Fibroblast of villous mesenchyme (primary cell): ENCODE measurements at places on chromosomes 7 and 10. TPM values are rescaled to one million over a fixed set of nuclear protein-coding genes. Genes with fewer than 3 reads are reported as not detected.

DNA sequence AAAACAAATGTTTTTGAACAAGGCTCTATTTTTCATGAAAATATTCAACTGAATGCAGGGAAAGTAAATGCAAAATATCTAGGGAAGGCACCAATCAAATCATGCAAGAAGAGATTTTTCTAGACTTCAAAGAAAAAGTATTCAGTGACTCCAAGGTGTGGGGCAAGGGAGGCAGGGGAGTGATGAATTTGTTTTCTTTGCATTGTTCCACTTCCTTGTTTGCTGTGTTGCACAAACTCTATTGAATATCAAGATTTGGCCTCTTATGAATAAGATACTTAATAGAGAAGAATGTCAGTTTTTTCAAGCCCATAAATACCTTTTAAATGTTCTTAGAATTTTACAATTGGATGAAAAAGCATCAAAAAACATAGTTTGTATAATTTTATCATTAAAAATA, 26.4 kb downstream of the STEAP1 start:
- no peak for DNase-seq

DNA sequence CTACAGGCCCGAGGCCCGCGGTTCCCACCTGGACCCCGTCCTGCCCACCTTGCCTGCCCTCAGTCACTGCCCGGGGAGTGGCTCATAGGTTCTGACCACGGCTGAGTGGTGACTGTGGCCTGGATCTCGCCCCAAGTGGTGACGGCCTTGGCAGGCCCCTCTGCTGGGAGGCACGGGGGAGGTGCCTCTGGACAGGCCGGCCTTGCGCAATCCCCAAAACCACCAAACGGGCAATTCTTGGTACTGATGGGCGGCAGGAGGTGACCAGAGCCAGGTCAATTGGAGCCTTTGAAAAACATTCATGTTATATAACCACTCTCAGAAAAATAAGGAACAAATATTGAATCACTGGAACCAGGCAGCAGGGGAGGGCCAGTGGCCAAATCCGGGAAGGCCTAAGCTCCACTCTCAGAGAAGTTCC, 83.4 kb downstream of the PRKAG2 start:
- no peak for DNase-seq

GRCh38 chr10:69075431-69075830, 12.5 kb upstream of the SRGN start:
- DNase-seq, result no peak

DNA sequence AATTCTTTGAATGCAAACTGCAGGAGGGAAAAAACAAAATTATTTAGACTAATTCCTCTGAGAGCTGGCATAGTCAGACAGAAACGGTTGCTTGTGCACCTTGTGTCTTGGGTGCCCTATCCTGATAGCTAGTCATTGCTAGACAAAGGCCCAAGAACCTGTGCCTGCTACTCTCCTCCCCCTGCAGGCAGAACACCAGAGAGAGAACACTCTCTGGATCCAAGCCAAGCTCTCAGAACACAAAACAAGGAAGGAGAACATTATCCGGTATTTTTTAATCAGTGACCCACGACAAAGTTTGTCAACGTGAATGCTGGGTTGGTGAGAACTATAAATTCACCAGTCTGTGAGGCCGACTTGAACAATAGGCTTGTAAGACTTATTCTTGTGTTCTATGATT, 18.8 kb upstream of the PPP1R9A start:
- DNase-seq, result peak; percentile 4

DNA sequence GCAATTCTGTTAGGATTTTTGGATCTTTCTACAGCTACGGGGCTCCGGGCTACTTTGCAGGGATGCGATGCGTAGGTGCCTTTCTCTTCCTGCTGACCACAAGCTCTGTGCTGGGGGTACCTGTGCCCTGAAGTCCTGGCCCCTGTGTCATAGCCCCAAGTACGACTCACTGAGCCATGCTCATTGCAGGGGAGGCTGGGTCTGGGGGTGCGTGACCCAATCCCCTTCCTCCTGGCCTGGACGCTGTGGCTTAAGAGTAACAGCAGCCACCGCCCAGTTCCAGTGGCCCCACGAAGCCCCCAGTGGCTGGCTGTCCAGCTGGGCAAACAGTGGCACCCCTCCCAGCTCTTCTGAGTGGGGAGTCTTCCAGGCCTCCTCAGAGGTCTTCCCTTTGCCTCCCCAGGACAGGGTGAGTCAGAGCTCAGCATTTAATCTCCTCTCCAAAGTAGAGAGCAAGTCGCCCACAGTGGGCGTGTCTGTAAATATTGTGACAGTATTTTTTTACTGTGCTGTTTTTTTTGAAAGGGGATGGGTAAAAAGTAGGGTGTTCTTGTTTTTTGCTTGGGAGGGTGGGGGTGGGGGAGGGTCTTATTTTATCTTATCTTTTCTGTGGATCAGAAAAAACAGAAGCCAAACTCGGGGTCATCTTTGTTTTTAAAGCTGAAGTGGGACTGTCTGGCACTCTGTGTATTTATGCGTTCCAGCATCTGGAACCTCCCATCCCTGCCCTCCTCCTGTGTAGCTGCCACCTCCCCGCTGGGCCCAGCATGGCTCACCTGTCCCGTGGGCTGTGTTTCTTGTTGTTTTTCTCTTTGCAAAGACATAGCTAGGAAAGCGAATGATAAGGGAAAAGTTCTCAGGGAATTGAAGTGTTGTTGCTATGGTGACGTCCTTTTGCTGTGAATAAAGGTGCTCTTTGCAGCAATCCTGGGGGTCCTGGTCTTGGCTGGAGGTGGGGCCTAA, 8.2 kb downstream of the LFNG start:
- DNase-seq, result peak; percentile 70

DNA sequence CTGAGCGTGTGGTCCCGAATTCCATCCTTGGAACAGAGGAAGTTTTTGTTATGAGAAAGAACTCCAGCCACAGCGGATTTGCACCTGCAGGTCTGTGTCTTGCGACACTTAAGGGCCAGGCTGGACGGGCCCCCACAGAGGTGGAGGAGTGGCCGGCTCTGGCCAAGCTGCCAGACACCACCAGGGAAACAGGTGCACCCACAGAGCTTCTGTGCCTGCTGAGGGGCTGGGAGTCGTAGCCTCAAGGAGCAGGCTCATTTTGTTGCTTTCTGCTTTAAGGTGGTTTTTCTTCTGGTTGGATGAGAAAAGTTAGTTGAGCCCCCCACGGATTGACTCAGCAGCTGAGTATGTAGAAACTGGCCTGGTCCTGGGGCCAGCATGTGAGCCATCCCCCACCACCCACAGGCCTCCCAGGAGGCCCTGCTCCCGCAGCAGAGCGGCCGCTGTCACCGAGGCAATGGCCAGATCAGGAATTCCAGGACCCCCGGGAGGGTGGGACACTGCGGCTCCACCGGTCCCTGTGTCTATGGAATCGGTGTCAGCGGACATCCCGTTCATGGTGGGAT, 41.9 kb downstream of the NKX6-2 start:
- DNase-seq, result no peak

DNA sequence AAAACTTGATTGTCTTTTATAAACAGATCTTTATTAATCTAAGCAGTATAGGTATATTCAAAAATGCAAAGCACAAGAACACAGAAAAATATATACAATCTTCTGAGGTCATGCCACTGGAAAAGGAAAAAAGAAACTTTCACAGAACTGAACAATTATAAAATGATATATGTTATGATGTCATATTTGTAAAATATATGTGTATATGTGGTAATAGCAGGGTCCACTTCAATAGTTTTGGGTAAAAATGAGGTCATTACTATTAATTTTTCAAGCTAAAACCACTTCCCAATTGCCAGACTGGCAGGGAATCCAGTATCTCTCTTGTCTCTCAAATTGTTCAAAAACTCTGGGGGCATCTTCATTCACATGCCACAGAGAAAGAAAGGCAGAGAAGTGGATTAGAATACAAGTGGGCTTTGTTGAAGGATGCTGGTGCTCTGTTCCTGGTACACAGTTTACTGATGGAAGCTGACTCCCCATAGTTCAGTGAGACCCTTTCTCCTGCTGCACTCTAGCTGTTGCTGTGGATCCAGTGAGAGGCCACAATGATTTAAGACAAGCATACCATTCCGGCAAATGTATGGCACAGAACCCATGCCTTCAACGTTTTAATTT, 19.7 kb downstream of the CTNNA3 start:
- no peak for DNase-seq

DNA sequence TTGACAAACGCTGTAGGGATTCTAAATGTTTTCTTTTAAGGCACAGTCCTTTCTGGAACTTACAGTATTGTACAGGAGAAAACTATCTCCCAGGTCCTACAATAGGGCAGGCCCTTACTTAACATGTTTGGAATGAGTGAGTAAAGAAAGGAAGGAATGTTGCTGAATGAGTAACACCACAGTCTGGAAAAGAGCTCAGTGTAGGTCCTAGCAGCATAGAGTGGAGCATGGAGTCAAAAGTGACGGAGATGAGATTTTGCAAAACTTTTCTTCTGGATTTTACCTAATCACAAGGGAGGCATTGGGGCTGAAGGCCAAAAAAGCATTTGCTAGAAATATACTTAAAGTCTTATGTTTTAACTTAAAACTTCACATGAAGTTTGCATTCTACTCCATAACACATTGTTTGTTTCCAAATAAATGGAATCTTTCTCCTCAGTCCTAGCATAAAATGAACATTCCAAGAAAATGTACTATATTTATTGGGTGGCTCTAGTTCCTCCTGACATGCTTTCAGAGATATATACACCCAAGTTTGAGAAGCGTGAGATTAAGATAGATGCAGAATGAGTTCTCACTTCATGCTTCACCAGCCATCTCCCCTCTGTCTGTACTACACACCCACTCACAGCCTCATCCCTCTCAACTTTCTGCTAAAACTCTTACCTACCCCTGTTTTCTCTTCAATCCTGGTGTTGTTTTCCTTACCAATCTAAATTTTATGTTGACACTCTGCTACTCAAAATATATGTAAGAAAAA, 20.2 kb upstream of the ADD3 start:
- DNase-seq, result peak; percentile 67

DNA sequence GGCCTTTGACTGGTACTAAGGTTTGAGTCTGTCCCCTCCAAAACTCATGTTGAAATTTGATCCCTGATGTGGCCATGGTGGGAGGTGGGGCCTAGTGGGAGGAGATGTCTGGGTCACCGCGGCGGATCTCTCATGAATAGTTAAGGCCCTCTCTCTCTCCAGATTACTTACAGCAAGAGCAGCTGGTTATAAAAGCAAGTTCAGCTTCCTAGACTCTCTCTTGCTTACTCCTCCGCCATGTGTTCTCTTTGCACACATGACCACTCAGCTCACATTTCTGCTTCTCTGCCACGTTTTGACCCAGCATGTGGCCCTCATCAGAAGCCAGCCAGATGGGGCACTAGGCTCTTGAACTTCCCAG, 29.9 kb upstream of the ZMIZ1 start:
- peak; percentile 78 for DNase-seq

DNA sequence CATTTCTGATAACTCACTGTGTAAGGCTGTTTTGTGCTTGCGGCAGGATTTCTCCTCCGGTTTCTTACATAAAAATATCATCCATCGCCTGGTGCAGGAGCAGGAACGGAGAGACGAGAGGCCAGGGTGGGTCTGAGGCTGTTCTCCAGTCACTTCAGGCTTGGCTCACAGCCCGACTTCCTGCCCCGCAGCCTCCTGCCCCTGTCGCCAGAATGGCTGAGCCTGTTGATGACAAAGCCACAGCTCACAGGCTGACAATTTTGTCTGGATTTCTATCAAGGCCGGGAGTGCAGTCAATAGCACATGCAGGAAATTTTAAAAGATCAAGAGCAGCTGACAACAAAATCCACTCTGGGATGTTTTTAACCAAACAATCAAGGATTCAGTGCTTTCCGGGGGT, 229.7 kb upstream of the ZNF32 start:
- no peak for DNase-seq

DNA sequence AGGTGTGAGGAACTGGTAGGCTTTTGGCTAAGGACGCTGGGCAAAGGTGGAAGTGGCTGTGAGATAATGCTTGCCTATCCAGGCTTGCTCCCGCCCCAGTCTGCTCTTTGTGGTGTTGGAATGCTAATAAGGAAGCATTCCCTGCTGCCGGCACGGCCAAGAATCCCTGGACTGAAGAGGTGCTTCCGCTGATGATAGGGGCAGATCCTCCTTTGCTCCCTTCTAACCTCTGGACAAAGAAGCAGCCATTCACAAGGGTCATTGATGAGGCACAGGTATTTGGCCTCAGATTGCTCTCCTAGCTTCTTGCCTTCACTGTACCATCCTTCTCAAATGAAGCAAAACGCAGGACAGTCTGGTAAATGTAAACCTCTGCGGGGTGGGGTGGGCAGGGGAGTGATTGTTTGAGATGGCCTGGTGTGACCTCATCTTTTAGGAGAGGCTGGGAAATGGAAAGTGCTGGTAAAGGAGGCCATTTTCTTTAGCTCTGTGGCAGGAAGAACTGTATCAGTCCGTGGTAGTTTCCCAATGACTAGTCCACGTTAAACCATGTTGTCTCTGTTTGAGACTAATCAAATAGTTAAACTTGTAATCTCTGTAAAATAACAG, 1.7 kb downstream of the PGAM1 start:
- DNase-seq, result peak; percentile 53

DNA sequence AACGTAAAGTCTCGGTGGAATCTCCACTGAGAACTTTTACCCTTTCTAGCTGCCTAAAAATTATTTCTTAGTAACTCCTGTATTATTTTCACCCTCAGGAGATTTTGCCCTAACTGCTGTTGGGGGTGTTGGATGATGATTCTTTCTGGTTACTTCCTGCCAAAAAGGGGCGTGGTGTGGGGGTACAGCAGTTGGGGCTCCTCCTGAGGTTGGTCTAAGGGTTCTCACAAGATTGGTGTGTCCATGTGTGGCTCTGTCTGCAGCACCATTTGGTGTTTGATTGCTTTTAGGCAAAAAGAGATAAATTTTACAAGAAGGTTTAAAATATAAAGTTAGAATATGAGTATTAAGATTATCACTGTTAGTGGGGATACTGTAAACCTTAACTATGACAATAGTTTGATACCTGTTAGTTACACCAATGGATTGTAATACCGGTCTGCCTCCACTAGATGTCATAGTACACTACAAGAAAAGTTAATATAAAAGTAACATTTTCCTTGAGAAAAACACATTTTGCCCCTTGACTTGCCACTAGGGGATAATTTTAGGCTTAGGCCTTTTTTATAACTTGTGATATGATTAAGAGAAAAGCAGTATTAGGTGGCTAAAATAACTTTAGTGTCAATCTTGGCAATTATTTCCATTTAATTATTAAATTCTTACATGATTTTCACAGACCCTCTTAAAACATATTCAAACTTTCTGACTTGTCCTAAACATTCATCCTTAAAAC, 928.7 kb downstream of the IPMK start:
- DNase-seq, result peak; percentile 39

Gene CUZD1
- 0.32 and 0.43 TPM in 2 replicates for total RNA-seq

Gene OIT3
- total RNA-seq, result under 0.01 TPM in 1 of 2 replicates, not detected in the other

Gene ATOH7
- total RNA-seq, result under 0.01 TPM in 1 of 2 replicates, not detected in the other

Gene PVRIG
- total RNA-seq, result not detected in 2 replicates

Gene SLIT1
- total RNA-seq, result under 0.01 TPM in 1 of 2 replicates, not detected in the other

Gene HNRNPF
- 152 and 203 TPM in 2 replicates for total RNA-seq

Gene SLC26A3
- total RNA-seq, result not detected in 2 replicates

Gene ATP6V1F
- 73.1 and 82.5 TPM in 2 replicates for total RNA-seq

Gene CLEC5A
- total RNA-seq, result not detected in 2 replicates

Gene CPSF4
- 33.8 and 38.4 TPM in 2 replicates for total RNA-seq

Gene ZC3HAV1L
- total RNA-seq, result 13.9 and 21.2 TPM in 2 replicates

Gene MUC12
- under 0.01 TPM in 1 of 2 replicates, not detected in the other for total RNA-seq

Gene CFAP69
- total RNA-seq, result 1.6 and 2.6 TPM in 2 replicates
